ENCODE measurements at places on chromosomes 13 and 19.

DNA sequence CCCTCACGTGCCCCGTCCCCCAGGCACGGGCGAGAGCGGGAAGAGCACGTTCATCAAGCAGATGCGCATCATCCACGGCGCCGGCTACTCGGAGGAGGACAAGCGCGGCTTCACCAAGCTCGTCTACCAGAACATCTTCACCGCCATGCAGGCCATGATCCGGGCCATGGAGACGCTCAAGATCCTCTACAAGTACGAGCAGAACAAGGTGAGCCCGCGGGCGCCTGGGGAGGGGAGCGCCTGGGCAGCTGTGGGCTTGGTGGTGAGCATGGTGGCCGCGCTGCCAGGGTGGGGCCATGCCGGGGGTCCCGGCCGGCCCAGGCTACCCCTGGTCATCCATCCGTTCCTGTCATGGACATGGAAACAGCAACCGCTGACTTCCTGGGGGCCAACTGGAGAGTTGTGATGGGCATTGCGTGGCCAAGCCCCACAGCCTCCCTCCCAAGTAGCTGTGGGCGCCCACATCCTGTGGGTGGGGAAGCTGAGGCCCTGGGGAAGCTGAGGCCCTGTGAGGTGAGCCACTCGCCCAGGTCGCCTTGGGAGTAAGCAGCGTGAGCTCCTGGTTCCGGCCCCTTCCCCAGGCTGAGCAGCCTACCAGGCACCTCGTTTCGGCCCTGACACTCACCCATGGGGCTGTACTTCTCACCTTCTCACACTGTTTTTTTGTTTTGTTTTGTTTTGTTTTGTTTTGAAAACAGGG lies 16.1 kb downstream of the GNA11 start:
- no peak for DNase-seq

GRCh38 chr19:1911098-1911497 lies 5.9 kb downstream of the ADAT3 start:
- DNase-seq = no peak

DNA sequence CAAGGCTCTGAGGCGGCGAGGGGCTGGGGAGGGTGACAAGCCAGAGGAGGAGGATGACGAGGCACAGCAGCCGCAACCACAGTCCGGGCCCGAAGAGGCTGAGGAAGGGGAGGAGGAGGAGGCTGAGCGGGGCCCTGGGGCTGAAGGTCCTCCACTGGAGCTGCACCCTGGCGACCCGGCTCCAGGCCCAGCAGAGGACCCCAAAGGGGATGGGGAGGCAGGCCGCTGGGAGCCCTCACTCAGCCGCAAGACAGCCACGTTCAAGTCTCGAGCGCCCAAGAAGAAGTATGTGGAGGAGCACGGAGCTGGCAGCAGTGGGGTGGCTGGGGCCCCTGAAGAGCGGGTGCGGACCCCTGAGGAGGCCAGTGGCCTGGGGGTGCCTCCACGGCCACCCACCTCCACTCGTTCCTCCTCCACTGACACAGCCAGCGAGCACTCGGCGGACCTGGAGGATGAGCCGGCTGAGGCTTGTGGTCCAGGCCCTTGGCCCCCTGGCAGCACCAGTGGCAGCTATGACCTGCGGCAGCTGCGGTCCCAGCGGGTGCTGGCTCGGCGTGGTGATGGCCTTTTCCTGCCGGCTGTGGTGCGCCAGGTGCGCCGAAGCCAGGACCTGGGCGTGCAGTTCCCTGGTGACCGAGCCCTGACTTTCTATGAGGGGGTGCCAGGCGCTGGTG lies 2.9 kb downstream of the CIC start:
- no peak for DNase-seq

DNA sequence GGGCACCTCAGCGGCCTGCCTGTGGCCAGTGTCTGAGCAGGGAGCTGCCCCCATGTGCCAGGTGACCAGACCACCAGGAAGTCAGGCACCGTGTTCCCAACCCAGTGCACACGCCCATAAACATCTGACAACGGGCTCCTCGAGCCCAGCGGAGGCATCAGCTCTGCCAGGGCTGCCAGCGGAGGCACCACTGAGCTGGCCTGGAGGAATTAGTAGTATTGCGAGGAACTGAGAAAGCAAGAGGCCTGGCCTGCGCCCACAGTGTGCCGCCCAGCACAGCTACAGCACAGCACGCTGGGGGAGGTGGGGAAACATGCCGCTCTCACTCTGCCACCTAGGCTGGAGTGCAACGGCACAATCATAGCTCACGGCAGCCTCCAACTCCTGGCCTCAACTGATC lies 44.6 kb downstream of the ANKRD27 start:
- no peak for DNase-seq

DNA sequence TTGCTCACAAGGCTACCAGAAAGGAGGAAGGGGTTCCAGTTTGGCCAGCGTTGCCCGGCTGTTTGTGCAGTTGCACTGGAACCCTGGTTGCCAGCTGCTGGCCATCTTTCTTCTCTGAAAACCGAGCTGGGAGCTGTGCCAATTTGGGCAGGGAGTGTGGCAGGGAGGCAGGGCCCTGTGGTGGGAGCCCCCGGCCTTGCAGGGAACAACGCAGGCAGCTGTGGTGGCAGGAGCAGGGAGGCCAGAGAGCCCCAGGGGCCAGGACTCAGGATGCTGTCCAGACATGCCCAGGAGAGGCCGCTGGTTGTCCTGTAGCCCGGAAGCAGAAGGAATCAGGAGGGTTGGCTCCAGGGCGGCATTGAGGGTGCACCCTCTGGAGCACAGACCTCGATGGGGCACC lies 4.8 kb downstream of the KMT5C start:
- DNase-seq = no peak

DNA sequence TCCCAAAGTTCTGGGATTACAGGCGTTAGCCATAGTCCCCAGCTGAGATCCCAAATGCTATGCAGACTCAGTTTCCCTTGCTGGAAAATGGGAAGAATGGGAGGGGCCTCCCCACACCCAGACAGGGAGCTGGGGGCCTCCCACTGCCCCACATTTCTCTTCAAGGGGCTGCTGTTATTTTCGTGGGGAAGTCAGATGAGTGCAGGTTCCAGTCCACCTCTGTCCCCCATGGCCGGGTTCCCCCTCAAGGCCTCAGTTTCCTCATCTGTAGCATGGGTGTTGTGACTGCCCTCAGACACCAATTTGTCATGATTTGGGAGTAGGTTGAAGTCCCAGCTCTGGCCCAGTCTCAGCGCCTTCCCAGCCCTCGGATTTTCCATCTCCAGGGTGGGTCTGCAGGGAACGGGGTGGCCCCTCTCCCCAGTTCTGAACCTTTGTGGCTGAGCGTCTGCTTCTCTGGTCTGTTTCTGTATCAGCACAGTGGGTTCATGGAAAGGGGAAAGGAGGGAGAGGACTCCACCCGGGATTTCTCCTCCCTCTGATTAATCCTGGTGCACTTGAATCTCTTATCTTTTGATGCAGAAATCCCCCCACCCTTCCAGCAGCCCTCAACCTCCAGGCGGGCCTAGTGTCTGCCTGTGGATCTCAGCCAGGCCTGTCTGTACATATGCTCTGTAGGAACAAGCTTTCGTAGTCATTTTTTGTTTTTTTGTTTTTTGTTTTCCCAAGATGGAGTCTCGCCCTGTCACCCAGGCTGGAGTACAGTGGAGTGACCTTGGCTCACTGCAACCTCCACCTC lies 12.2 kb downstream of the NFIC start:
- DNase-seq = no peak

- no peak for DNase-seq
These were observed 24.5 kb upstream of the CXCL17 start for GRCh38 chr19:42467183-42467760.

- DNase-seq = no peak
These were observed 20.5 kb upstream of the SLC15A1 start for GRCh38 chr13:98772794-98773452.

DNA sequence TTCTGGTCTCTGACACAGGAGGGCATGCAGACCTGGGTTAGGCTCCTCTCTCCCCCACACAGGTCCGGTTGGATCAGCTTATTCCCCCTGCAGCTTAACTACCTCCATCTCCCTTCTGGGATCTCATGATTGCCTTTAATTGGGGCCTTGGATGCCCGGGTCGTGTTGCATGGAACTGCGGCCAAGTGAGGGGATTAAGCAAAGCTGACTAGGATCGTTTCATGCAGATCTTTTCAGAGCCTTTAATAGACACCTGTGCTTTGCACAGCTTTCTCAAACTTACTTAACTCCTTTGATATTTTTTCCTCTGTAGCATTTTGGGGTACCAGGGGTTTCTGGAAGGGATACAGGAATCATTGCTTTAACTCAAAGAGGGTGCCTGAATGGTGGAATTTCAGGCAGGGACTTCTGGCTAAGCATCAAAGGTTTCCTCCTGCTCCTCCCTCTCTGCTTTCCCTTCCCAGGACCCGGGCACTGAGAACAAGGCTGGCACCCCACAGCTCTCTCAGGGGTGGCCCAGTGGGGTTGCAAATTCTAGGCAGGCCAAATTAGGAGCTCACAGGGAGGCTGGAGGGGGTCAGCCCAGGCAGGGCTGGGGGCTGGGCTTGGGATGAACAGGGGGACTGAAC lies 477 bp downstream of the NFILZ start:
- no peak for DNase-seq

GRCh38 chr13:80164462-80164861 lies 176.5 kb downstream of the SPRY2 start:
- DNase-seq = no peak

- no peak for DNase-seq
These were observed 634.0 kb downstream of the UQCRFS1 start for GRCh38 chr19:28578786-28579505.

- DNase-seq = no peak
These were observed 181.5 kb downstream of the POSTN start for GRCh38 chr13:37417060-37417441.

DNA sequence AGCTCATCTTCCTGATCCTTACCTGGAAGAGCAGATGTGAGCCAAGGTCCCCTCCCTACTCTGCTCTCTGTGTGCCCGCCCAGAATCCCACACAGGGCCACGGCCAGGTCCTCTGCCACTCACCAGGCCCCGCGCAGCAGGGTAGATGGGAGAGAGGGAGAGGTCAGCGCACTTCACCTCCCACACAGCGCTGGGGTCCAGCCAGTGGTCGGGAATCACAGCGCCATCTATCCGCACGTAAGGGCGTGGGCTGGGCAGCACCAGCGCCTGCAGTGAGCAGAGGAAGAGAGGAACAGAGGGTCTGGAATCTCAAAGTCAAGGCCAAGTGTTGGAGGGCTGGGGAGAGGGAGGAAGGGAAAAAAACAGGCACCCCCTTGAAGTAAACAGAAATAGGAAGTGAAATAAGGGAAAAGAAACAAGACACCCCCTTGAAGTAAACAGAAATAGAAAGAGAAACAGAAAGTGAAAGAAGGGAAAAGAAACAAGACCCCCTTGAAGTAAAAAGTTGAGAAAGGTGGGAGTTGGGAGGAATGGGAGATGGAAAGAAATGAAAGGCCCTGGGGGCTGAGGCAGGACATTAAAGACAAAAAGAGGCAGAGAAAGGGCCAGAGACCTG lies 7.0 kb upstream of the PLA2G4C start:
- no peak for DNase-seq

DNA sequence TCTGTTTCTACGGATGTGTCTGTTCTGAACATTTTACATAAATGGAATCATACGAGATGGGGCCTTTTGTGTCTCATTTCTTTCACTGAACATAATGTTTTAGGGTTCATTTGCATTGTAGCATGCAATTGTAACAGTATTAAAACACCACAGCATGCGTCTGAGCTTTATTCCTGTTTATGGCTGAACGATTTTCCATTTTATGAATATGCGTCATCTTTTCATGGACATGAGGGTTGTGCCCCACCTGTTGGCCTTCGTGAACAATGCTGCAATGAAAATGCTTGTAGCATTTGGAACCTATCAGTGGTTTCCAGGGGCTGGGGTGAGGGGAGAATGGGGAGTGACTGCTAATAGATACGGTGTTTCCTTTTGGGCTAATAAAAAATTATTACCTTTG lies 5.1 kb downstream of the OR10H1 start:
- DNase-seq = no peak

DNA sequence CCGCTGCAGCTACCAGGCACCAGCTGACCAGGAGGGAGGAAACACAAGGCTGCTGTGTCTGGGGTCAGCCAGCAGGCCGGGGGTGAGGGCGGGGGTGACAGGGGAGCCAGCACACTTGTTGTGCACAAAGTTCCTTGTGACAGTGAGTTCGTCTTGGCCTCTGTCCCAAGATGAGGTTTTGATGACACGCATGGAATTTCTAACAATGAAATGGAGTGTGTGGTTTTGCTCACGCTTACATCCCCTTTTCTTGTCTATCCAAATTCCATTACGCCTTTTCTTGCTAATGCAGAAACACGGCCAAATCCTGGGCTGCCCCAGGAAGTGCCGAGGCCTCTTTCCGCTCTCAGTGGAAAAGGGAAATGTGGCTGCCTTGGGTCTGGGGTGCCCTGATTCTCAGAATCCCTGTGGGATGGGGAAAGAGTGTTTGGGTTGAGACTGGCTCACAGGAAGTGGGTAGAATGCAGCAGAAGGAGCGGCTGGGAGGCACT lies 73.8 kb downstream of the GADD45B start:
- peak; percentile 85 for DNase-seq

DNA sequence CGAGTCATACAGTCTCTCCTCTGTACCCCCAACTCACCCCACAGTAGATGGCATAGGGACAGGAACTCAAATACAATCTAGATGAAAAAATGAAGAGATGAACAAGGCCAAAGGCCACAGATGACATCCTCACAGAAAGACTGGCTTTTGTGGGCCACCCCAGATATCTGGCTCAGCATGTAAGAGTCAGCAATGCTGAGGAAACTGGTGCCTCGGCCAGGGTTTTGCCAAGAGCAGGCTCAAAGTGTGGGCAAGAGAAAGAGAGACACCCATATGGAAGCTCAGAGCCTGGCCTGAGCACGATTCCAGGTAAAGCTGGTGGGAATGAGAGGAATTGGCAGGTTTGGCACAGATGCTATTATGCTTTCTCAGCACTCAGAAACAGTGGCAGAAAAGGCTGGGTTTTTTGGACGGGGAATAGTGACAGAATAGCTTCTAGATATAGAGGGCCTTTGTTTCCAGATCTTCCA lies 460.6 kb downstream of the FOXO1 start:
- no peak for DNase-seq

GRCh38 chr13:32229443-32229842 lies 85.7 kb downstream of the ZAR1L start:
- DNase-seq = no peak

- DNase-seq = no peak
These were observed 2.6 kb downstream of the ISYNA1 start for GRCh38 chr19:18435178-18435841.

DNA sequence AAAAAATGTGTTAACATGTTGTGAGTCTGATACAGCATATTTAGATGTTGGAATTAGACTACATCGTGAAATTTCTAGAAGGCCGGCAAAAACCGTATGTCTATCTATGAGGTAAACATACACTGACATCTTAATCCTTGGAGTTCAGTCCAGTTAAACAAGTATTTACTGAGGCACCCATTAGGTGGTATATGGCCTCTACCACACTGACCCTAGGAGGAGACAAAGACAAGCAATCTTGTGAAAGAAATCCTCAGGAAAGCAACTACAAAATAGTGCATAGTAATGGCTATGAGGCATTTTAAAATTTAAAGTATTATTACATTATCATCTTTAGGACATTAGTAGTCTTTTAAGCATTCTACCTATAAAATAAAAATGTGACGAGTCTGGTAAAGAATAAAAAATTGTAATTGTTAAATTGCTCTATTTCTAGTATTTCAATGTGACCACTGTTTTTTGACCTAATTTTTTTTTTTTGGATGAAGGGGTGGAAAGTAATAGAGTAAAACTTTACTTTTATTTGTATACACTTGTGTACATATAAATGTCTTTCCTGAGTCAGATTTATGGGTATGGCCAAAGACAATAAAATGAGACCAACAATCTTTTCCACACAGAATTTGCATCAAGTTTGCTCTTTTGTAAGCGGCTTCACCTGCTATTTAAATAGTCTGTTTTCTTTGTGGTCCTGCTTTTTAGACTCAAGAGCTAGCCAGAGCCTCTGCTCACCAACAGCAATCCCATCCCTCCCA lies 50.5 kb downstream of the KATNAL1 start:
- no peak for DNase-seq
